ENCODE measurements at places on chromosomes 3 and 15.

- DNase-seq: no peak
These were observed 320.0 kb upstream of the ROBO1 start for GRCh38 chr3:80087767-80088166.

DNA sequence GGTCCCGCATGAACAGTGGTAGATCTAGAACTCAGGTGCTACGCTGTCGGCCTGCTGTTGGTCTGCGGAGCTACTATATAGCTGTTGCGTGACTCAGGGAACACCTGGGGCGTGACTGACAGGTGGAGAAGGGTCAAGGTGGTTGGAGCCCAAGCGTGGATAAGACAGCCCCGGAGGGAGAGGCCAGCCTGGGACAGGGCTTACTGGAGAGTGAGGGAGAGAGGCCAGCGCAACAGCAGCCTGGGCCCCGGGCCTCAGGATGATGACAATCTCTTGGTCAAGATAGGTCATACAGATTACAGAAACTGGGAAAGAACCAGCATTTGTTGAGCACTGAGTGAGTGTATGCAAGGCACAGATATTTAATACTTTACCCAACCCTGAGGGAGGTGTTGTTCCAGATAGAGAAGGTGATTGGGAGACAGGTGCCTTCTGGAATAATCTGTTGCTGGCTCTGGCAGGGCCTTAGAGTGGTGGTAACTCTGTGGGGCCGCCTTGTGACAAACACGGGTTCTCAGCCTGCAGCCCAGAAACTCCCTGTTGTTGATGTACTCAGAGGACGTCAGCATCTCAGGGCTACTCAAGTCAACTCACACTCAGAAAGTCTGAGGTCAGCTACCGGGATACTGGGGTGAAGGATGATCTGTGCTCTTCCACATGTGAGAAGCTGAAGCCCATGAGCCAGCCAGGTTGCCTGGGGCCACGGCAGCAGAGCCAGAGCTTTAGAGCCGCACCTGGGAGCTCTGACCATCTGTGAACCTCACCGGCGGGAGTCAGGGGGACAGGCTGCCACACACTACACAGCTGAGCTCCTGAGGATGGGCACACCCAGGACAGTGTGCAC lies 265.4 kb upstream of the HES1 start:
- no peak for DNase-seq

GRCh38 chr3:104855702-104856101 lies 511.0 kb upstream of the ALCAM start:
- DNase-seq: no peak

- DNase-seq: no peak
These were observed 12.4 kb downstream of the HES1 start for GRCh38 chr3:194148383-194148782.

DNA sequence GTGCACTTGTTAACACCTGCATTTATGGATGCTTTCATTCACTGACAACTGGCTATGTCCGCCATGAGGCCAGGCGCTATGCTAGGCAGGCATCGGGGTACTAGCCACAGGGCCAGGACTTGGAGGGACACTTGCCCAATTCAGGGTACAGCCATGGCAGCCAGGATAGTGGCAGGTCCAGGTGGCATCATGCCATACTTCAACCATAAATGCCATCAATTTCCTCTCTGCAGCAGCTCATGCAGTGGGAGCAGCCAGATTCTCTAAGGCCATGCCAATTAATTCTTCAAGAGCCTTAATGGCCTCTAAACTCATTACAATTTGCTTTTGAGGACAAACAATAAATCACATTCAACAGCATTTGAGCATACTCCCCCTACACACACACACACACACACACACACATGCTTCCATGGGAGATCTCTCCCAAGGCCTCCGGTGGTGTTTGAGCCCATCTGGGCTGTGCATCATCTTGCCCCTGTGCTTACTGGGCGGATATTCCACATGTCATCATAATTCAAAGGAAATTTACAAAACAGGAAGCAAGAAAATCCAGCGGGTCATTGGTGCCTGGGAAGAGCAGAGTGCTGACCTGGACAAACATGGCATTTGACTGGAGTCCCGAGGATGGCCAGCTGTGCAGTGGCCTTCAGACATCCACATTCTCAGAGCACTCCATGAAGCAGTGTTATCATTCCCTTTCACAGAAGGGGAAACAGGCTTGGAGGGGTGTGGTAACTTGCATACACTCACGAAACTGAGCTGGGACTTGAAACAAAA lies 109.1 kb downstream of the IQSEC1 start:
- no peak for DNase-seq

GRCh38 chr3:111314181-111314873 lies 227.7 kb upstream of the CD96 start:
- DNase-seq: no peak

- no peak for DNase-seq
These were observed 931.6 kb upstream of the CFAP20DC start for GRCh38 chr3:59981377-59981776.

DNA sequence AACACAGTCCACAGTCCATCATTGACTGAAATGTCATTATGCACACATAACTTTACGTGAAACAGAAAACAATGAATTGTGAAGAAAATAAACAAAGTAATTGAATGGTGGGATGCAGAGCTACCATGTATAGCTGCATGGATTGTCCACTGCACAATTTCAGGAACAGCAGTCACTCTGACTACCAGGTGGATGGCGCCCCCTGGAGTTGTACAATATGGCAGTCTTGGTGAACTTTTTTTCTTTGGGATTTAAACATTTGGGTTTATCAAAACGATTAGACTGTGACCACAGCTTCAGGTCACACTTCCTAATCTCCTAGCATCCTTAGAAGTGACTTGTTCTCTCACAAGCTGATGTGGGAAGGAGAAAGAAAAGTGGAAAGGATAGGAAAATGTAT lies 48.9 kb upstream of the TCF12 start:
- no peak for DNase-seq

GRCh38 chr15:46174122-46174521 lies 539.3 kb downstream of the SQOR start:
- no peak for DNase-seq

DNA sequence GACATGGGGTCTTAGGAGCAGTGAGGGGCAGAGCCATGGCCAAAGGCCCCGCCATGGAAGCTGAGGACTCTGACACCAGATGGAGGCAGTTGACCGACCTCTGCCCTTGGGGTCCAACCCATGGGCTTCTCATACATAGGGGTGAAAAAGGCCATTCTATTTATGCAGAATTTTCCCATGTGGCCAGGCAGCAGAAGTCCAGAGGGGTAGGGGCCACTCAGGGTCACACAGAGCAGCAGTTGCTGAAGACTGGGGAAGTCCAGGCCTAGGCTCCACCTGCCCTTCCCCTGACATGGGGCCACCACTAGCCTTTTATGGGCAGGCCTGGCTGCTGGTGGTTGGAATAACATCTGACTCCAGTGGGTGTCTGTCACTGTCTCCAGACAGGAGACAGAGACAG lies 6.4 kb downstream of the PRSS50 start:
- DNase-seq: no peak

GRCh38 chr3:182309120-182309519 lies 484.2 kb upstream of the ATP11B start:
- no peak for DNase-seq

DNA sequence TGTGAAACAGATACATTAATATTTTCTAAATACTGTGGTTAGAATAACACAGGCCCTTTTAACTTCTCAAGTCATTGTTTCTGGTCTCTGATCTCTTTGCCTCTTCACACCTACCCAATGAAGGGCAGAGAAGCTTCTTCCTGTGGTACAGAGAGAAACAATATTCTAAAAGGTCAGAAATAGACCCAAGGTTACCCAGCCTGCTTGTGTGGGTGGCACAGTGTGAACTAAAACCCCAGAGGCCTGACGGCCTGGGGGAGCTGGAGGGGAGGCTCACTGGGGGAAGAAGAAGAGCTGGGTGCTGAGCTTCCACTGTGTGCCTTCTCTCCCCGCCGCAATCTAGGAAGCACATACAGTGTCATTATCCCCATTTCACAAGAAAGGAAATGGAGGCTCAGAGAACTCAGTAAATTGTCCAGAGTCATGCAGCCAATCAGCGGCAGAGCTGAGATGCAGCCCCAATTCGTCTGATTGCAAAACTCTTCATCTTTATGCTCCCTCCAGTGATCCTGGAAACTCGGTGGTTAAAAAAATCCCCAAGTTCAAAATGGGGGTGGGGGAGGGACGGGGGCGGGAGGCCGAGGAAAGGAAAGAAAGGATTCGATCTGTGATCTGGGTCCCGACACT lies 64.1 kb upstream of the HEG1 start:
- no peak for DNase-seq

- no peak for DNase-seq
These were observed 859.6 kb downstream of the EPHA3 start for GRCh38 chr3:89966877-89967665.

GRCh38 chr3:145857956-145858355 lies 303.0 kb downstream of the PLOD2 start:
- no peak for DNase-seq

- no peak for DNase-seq
These were observed 46.2 kb downstream of the COL8A1 start for GRCh38 chr3:99684644-99685043.

GRCh38 chr15:28981351-28981720 lies 95.6 kb downstream of the APBA2 start:
- DNase-seq: no peak

DNA sequence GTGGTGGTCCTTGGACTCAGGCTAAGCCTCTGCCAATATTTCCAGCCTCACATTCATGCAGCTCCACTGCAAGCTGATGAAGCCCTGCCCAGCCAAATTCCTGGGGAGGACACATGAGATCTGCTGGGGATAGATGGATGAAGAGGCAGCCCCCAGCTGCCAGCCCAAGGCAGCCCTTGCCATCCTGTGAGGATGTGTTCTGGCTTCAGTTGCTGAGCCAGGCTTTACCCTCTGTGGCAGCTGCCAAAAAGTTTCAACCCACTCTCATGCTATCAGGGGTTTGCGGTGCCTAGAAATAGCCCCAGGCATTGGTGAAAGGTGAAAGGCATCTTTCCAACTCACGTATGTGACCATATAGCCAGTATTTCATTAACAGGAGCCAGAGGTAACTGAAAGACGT lies 37.6 kb downstream of the C2CD4A start:
- no peak for DNase-seq

Data from hematopoietic multipotent progenitor cell treated with erythropoietin and hydrocortisone succinate and interleukin-3 and kit ligand, for 15 days (in vitro differentiated cells).